NCI-H2081 (cell line): ENCODE measurements at places on chromosomes 3 and 15.

DNA sequence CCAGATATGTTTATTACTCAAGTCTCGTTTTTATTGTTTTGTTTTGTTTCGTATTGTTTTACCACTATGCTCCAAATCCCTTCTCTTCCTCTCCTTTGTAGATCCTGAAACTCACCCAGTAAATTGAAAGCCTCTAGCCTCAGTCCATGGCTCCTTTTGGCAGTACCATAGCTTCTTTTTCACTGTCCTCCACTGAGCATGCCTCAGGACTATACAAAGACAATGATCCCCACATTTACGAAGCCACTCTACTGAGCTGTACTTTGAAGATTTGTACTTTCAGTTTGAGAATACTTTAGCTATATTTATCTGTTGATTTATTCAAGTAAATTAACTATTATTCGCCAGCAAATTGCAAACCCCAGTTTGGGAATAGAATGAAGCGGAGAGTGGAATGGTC lies 159.1 kb upstream of the SLITRK3 start:
- no peak for DNase-seq

GRCh38 chr15:62510791-62511190 lies 345.7 kb upstream of the C2CD4B start:
- no peak for DNase-seq

DNA sequence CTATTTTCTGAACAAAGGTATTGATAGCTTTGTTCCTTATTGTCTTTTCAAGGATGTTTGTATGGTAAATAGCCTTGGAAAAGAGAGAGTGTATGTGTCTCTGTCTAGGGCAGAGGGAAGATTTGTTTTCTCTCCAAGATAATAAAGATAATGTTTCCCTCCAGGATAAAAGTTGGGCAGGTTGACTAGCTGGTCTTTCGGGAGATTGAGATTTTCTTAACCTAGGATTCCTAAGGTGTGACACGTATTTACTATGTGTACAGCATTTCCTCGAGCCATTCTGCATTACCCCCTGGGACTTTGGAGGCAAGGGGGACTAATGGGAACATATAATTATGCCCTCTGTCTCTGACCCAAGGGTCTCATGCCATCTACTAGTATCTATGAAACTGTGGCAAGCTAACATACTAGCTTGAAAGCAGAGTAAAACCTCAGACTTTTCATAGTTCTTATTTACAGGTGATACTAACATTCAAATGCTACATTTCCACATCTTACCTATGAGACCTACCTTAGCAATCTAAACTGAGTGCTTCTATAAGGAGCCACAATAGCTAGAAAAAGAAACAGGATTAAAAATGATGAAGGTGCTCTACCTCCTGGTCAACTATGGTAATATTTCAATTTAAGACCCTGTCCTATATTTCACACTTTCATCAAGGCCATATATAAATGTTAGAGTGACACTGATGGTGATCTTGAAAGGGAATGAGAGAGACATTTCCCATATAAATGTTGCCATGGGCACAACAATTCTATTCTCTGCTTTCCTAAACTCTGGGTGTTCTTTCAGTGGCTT lies 252.9 kb upstream of the CBLB start:
- DNase-seq, result no peak

DNA sequence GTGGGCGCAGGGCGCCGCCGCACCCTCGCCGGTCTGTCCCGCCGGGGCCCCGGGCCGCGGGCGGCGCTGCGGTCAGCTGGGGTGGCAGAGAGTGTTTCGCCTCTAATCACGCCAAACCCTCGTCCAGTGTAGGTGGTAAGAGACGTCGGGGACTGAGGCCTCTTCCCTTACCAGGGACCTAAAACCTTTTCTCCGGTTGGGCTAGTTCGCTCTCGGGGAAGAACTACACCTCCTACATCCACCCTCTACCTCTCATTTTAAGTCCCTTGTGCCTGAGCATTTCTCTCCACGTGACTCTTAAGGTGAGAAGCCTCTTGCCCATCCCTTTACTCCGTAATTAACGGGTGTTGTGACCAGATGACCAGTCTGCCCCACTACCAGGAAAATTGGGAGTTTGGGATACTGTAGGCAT lies 520 bp downstream of the TMEM42 start:
- DNase-seq, result no peak

- DNase-seq, result no peak
These were observed 2.1 kb downstream of the SOX14 start for GRCh38 chr3:137766041-137766875.

DNA sequence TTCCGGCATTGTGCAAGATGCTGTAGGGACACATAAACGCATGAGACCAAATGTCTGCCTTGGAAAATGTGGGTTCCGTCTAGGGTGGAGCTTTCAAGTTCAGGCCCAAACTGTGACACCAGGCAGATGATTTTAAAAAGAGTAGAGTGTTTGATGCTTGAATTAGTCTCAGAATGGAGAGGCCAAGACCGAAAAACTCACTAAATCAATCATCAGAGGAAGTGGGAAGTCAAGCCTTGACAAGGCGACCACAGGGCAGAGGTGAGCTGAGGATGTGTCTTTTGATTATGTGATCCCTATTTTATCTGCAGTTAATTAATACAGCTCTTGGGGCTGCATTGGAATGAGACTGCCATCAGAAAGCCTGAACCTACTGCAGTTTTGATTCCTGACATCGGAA lies 275.4 kb downstream of the ABHD5 start:
- no peak for DNase-seq

GRCh38 chr3:183524476-183524875 lies 31.0 kb downstream of the KLHL6 start:
- no peak for DNase-seq

DNA sequence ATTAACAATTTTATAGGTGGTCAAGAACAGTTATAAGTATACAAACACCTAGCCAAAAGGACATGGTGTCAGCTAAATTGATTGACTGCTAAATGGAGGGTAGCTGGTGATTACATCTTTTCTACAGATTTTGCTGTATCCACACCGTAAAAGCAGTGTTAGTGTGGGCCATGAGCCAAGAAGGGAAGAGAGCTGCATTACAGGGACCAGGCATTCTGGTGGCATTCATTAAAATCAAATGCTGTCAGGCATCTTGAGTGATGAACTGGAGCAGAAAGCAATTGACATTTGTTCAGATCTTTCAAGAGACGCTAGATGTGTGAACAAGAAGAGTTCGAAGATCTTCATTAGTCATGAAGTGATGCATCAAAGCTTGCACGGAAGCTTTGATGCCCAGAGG lies 177.9 kb downstream of the ARPP21 start:
- DNase-seq, result no peak

GRCh38 chr3:16286751-16287543 lies 21.9 kb downstream of the OXNAD1 start:
- no peak for DNase-seq

DNA sequence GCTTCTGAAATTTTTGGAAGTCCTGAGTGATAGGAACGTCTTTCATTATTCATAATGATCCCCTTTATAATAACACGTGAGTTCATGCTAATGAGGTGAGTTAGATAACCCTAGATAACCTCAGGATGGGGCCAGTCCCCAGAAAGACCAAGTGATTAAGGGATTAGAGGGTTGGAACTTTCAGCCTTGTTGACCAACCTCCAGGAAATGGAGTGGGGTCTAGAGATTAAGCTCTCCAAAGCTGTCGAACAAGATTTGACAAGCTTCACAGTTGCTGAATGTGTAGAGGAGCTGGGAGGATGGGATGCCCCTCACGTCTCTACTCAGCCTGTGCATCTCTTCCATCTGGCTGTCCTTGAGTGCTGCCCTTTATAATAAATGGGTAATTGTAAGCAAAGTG lies 107.1 kb downstream of the ZMAT3 start:
- DNase-seq, result no peak

- no peak for DNase-seq
These were observed 23.9 kb upstream of the RHO start for GRCh38 chr3:129504471-129505100.

DNA sequence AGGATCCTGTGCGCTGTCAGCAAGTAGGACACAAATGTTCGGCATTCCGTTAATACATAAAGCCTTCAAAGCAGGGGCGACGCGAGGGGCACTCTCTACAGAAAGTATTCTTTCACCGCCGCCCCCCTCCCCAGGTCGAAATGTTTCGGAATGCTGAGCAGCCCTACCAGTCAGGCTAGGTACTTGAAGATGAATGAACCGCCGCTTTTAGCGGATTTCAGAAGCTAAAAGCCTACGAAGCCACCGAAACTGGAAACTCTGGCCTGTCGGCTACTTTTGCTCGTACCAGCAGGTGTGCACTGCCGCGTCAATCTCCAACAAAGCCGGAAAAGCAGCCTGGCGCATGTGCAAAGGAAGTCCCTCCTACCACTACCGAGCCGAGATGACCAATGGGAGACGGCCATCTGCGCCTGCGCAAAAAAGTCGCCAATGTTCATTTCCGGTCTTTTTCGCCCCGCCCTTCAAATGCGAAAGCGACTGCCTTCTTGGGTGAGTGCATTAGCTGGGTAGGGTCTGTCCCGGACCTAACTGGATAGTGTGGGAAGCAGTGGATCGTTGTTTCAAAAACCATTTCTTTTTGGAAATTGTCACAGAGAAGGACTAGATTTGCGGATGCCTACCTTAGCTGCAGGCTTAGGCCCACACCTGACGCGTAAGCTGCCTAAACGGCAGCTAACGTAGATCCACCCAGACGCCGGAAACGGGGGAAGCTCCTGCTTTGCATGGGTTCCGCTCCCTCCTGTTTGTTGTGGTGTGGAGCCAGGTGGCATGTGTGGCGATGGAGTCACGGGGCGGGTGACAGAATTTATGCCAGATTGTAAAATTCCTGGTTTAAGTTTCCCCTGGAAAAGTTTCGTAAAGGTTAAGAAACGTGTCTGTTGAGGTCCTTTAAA lies at the start of gene WDR5B:
Gene WDR5B (minus strand): TSS at position 301 of the 893 bp plus-strand sequence. CDS start 534 bp downstream, outside the sequence.
- no peak for DNase-seq

GRCh38 chr3:186109897-186110803 lies 1.3 kb upstream of the ETV5 start:
- no peak for DNase-seq

DNA sequence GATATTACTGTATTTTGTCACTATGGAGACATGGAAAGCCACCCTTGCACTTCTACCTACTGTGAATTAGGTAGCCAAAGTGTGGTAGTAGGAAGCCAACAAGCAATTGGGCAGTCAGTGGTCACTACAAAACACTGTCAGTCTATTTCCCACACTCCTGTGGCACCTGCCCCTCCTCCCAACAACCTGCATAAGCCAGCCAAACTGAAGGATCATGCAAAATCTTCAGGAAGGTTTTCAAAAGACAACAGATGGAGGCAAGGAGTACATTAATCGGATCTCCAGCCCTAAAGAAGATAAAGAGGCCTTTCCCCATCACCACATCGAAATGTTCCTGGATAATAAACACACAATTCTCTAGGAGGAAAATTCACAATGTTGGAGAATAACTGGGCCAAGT lies 11.9 kb downstream of the POMGNT2 start:
- DNase-seq, result no peak

GRCh38 chr3:123679712-123680386 lies 95.0 kb upstream of the HACD2 start:
- DNase-seq, result no peak

GRCh38 chr15:63020759-63021430 lies 21.7 kb upstream of the TPM1 start:
- DNase-seq, result no peak

GRCh38 chr3:28232659-28233058 lies 8.8 kb upstream of the CMC1 start:
- no peak for DNase-seq

- no peak for DNase-seq
These were observed 90.4 kb downstream of the FOXP1 start for GRCh38 chr3:71492974-71493771.

DNA sequence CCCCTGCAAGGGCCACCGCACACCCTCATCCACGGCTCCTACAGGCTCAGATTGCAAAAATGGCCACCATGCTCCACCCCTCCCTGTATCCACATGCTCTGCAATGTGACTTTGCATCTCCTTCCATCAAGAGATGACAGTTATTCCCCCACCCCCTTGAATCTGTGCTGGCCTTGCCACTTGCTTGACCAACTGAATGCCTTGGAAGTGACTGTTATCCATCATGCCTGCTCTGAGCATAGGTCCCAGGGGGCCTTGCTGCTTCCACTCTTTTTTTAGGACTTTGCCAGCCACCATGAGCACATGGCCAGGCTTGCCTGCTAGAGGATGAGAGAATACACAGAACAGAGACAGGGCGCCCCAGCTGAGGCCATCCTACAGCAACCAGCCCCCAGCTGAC lies 13.6 kb downstream of the HAPLN3 start:
- no peak for DNase-seq

- DNase-seq, result no peak
These were observed 10.9 kb downstream of the ARIH2 start for GRCh38 chr3:48929358-48930035.

- peak; percentile 19 for DNase-seq
These were observed 22.8 kb downstream of the C2CD4A start for GRCh38 chr15:62089616-62090015.

DNA sequence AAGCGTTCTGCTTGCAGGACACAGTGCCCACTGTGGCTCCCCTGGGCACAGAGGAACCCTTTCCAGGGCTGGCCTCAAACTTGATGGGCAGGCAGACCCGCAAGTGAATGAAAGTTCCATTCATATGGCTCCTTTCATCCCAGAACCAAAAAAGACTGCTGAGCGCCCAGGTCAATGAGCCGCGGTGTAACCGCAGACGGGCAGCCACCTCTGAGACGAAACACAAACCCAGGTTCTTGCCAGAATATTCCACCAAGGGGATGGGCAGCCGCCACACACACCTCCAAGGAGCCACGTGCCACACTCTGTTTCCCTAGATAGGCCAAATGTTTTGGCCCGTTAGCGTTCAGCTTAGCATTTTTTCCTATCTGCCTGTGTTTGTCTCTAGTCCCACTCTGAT lies 82.8 kb upstream of the IGF1R start:
- no peak for DNase-seq

DNA sequence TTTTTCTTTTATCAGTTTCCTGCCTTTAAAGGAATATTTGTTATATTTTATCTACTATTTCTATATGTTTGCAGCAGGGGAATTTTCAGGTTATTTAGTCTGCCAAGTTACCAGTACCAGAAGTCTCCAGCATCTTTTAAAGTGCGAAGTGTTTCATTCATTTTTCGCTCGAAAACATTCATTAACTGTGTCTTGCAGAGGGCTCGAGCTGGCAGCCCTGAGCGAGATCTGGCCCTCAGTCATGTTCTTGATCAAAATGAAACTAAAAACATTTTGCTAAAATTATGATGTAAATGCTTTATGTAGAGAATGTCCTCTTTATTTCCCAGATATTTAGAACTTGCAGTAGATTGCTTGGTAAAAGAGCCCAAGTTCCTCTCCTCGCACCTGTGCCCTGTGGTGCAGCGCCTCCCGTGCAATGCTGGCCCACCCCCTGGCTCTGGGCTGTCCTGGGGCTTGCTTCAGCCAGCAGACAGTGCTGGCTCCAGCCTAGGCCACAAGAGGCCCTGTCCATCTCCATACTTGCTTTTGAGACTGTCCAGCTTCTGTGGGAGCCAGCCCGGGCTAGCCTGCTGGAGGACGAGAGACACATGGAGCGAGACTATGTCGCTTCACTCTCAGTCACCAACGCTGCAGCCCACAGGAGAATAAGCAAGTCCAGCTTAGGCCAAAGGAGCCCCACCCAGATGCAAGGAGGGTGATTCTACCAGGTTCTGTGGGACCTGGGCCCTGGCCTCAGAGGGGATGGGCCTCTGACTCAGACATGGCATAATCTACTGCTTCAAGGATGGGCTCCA lies 71.9 kb upstream of the PRR23E start:
- no peak for DNase-seq

GRCh38 chr3:18079739-18080138 lies 337.3 kb upstream of the TBC1D5 start:
- DNase-seq, result no peak

GRCh38 chr15:31528846-31529245 lies 202.2 kb downstream of the KLF13 start:
- no peak for DNase-seq
